Stimulated activated CD8-positive, alpha-beta memory T cell treated with anti-CD3 and anti-CD28 coated beads, Interleukin-7, amount 100 ng/mL, for 1 hour (primary cell): ENCODE measurements at places on chromosomes 7 and 10.

- DNase-seq: no peak
Observed at GRCh38 chr10:17684537-17684936, 40.6 kb downstream of the STAM start.

- no peak for DNase-seq
Observed at GRCh38 chr10:34339816-34340553, 475.1 kb downstream of the PARD3 start.

DNA sequence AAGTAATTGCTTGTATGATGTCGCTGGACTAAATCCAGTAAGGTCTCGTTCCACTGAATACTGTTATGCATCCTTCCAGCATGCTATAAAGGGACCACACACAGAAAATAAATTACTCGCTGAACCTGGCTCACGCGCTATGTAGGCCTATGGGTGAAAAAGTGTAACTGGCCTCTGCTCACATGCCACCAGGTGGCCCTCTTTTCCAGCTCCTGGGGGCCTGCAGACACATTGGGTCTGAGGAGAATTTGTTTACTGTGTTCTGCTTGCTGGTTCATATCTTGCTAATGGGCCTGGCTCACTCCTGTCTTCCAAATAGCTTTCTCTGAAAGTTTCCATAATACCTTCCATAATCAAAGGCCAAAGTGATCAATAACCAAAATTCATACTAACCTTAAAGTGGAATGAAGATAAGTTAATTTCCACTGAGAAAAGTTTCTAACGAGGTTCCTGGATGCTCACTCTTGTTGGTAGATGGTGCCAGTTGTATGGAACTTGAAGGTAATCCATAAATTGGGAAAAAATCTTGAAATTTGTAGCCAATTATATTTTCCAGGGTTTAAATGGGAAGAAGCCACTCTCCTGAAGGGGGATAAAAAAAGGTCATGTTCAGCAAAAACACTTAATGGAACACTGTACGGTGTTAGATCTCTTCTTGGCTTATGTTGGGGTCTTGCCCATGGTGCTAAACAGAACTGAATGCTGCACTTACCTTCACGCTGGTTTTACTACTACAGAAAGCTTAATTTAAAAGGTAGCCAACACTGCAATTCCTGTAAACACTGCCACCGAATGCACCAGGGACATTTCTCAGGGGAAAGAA is 27.0 kb upstream of the ZPBP start:
- no peak for DNase-seq

GRCh38 chr7:40889539-40889938 is 754.7 kb downstream of the SUGCT start:
- no peak for DNase-seq

DNA sequence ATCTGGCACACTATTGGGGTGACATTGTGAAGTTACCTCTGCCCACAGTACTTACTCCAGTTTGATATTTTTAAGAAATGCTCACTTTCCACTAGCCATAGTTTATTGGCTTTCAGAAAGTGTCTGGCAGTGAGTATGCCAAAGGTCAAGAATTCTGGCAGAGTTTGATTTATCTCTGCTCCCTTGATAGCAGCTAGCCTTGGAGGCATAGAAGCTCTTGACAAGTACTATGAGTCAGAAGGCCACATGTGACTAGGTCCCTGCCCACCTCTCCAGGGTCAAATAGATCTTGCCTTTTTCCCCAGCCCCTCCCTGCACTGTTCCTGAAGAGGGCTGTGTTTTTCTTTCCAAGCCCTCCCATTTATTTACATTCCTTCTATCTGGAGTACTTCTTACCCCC is 202.2 kb downstream of the AUTS2 start:
- no peak for DNase-seq

GRCh38 chr7:134515569-134516468 is 11.5 kb upstream of the AKR1B10 start:
- DNase-seq: no peak

GRCh38 chr7:105521027-105521716 is 899 bp downstream of the PUS7 start:
- DNase-seq: no peak

GRCh38 chr7:152602962-152603361 is 73.0 kb downstream of the XRCC2 start:
- DNase-seq: no peak

DNA sequence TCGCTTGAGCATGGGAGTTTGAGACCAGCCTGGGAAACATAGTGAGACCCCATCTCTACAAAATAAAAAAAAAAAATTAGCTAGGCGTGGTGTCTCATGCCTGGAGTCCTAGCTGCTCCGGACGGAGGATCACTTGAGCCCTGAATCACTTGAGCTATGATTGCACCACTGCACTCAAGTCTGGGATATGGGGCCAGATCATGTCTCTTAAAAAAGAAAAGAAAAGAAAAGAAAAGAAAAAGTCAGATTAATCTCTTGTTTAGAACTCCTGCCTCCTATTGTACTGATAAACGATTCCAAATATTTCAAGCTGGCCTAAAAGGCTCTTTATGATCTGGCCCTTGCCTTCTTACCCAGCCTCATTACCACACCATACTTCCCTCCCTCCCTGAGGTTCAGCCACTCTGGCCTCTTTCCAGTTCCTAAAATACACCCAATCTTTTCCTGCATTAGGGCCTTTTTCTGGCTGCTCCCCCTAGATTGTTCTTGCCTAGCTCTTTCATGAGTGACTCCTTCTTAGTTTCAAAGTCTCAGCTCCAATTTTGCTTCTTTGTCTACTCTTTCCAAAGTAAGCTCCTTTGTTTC is 41.7 kb downstream of the VCL start:
- no peak for DNase-seq

DNA sequence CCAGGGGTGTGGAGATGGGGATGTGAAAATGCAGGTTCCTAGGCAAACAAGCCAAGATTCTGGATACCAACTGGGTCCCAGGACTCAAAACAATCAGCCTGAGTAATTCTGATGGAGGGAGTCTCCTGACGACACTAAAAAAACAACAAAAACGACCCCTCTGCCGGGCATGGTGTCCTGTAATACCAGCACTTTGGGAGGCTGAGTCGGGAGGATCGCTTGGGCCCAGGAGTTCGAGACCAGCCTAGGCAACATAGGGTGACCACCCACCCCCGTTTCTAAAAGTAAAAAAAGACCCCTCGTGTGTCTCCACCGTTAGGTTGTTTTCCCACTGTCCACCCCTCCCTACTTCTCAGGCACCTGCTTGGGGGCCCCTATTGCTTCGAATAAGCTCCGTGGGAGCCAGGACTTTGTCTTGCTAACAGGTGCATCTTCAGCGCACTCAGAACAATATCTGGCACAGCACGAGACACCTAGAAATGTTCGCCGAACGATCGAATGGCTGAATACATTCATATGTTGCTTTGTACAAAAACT is 743 bp upstream of the NRF1 start:
- DNase-seq: no peak

- no peak for DNase-seq
Observed at GRCh38 chr7:55887821-55888247, 578 bp downstream of the ZNF713 start.

- peak; percentile 91 for DNase-seq
Observed at GRCh38 chr7:140696024-140696679, 356 bp upstream of the NDUFB2 start.

DNA sequence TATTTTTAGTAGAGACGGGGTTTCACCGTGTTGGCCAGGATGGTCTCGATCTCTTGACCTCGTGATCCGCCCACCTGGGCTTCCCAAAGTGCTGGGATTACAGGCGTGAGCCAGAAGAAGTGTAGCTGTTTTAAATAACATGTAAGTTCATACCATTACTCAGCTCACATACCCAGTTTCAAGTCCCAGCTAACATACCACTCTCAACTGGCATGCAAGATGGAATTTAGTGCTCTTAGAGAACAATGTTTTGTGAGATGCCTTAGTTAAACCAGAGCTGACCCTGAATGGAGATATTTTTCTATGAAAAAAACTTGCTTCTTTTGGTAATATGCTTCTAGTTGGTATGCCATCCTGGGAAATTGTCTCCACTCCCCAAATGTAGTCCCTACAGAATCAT is 37.3 kb downstream of the HBP1 start:
- DNase-seq: no peak

DNA sequence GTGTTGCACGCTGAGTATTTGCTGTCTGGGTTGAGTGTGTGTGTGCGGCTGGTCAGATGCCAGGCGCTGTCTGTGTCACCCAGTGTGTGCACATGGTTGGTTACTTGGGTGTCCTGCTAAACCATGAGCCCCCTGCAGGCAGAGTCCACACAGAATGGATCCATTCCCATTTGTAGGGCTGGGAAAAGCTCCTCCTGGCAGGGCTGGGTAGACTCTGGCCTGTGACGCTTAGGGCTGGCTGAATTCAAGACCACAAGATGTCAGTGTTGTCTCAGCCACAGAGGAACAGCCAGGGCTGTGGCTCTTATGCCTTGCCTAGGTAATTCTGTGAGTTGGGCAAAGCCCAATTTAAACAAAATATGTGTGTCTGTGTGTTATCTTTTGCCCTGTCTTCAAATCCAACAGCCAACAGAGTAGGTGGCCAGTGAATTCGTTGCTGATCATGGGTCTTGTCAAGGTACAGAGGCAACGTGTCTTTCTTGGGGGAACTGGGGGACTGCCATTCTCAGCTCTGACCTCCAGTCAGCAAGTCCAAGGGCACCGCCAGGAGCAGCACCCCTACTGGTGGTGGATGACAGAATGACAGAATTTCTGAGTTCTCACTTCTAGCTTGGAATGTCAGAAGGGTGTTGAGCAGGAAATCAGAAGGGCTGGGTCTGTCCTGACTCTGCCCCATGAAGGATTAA is 285.1 kb downstream of the CCSER2 start:
- no peak for DNase-seq

DNA sequence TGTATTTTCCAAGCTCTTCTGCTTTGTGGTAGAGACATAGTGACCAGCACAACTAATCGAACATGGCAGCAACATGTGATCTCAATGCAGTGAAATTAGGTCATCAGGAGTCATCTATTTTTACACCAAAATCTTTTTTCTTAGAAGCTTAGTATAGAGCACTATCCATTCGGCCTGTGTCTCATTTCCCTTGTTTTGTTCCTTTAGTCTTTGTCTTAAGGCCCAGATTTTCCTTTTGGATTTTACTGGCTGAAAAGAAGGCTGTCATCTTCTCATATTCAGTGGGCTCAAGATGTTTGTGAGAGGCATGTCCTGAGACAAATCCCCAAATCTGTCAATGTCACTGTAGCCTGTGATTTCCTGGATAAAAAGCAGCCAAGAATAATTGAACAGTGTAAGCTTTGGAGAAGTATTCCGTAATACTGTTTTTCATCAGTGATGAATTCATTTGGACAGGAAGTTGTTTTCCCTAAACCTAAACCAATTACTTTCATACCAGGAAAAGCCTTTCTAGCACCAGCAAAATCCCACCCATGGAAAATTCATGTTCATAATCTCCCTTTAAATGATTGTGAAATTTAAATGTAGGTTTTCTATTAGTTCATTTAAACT is 55.2 kb downstream of the MAGI2 start:
- no peak for DNase-seq

DNA sequence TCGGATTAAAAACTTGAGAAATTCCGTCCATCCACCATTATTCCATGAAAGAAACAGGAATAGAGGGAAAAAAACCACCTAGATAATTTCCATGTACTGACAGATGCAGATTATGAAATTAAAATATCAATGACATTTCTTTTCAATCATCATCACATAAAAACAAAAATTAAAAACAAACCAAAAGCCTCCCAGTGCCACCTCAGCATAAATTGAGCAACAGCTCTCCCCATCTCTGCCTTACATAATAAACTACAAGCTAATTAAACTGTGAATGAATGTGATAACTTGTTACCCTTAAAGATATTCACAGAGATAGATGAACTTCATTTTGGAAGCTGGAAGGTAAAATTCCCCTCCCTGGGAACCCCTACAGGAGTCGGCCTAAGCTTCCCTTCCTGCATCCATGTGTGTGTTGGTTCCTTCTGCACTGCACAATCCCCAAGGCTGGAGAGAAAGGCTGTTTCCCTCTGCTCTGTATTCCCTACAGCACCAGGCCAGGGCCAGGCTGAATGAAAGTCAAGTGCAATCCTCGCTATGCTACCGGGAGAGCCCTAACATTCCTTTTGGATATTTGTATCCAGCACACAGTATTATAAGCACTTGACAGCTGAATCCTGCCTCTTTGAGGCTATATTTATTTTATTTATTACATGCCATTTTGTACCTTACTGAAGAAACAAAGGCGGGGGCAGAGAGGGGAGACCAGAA is 8.1 kb downstream of the CCDC6 start:
- no peak for DNase-seq

- no peak for DNase-seq
Observed at GRCh38 chr7:94664023-94664422, 8.1 kb upstream of the SGCE start.

DNA sequence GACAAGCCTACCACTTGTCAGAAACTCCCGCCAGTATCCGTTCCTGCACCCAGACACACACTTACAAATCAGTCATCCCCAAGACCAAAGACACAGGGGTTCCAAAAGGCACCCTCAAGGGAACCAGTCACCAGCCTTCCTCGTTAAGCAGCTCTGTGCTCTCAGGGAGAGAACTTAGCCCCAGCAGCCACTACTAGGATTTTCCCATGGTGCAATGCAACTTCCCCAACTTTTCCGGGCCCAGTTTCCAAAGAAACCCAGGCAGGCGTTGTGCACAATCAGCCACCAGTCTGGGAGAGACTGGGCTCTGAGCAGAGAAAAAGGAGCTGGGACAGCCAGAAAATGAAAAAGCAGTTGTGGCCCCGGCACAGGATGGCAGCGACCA is 1.2 kb downstream of the DLG5 start:
- DNase-seq: no peak

GRCh38 chr7:156616269-156617202 is 24.0 kb upstream of the RNF32 start:
- DNase-seq: no peak

DNA sequence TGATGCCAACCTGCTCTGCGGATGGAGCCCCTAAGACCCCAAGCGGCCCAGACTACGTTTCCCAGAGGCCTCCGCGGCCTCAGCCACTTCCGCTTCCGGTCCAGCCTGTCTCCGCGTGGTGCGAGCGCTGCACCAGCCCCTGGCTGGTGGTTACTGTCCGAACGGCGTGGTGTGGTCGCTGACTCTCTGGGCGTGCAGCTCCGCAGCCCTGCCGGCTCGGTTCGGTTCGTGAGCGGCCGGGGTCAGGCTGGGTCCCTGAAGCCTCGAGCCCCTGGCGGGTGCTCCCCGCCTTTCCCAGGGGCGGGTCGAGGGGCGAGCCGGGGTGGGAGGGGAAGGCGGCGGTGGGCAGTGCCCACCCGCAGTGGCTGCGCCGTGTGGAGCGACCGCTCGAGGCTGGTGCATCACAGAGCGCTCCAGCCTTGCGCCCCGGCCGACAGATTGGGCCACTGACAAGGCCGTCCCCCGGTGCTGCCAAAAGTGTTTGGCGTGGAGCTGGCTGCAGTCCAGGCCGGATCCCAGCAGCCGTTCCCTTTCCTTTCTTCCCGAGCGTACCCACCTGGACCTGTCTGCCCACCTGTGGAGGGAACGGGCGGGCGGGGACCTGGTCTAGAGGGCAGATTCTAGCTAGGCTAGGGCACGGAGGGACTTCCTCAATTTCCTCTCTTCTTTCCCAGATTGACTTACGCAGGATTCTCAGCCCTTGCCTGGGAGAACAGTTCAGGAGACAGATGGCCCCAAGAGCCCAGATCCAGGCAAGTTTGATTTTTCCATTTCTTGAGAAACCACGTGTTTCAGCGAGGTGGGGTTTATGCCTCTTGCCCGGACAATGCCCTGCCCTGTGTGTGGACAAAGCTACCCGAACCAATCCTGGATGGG is at the start of gene ZNF485:
Gene ZNF485, plus strand, starts transcription at position 116 of the 876 bp plus-strand sequence. Its CDS starts 613 bp downstream, at position 729.
- peak; percentile 34 for DNase-seq
